ENCODE measurements at places on chromosomes 6 and 20.

GRCh38 chr6:5706124-5707033 is 300.3 kb downstream of the NRN1 start:
- H3K27me3 ChIP-seq = no peaks in the 10 kb centered on the region
- no peak overlapping the region for H3K27ac ChIP-seq
- peaks cover 2% of the 10 kb centered on the region for H3K36me3 ChIP-seq

GRCh38 chr20:20752712-20753111 is 40.3 kb upstream of the RALGAPA2 start:
- no peaks in the 10 kb centered on the region for H3K4me1 ChIP-seq
- H3K36me3 ChIP-seq = peaks cover 3% of the 10 kb centered on the region
- H3K27ac ChIP-seq = no peak overlapping the region
- DNase-seq = no peak
- H3K27me3 ChIP-seq = peaks cover 6% of the 10 kb centered on the region

DNA sequence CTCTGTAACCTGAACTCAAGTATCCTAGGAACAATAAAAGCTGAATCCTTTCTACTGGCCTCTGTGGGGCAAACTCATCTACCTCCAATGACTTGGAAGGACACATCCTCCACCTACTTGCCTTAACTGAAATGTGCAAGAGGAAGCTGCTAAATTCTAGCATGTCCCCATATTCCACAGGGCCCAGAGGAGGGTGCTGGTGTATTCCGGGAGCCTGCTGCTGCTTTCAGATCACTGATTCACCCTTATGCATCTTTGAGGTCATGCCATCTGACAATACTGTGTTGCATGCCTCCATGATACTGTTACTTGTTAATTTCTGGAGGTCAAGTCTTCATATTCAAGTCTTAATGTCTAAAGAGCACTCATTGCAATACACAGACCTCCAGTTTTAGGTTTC is 40.3 kb downstream of the LYRM4 start:
- H3K4me3 ChIP-seq = no peak overlapping the region
- peaks cover 2% of the 10 kb centered on the region for H3K36me3 ChIP-seq
- no peaks in the 10 kb centered on the region for H3K27me3 ChIP-seq
- no peak for DNase-seq

DNA sequence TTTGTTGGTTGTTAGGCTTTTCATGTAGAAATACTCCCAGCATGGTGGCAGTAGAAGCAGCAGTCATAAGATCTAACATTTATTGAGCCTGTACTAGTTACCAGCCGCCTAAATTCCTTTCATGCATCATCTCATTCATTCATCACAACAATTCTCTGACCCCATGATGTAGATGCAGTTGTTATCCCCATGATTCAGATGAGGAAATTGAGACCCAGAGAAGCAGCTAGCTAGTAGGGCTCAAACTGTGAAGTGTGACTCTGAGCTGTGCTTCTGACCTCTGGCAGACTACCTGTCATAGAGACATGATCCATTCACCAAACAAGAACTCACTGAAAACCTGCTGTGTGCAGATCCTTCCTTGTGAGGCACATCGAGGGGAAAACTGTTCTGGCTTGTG is 16.9 kb downstream of the RREB1 start:
- H3K27ac ChIP-seq = peak overlapping the region; percentile 6
- H3K36me3 ChIP-seq = peaks cover 12% of the 10 kb centered on the region
- H3K4me3 ChIP-seq = no peak overlapping the region
- DNase-seq = no peak

- H3K27me3 ChIP-seq = no peaks in the 10 kb centered on the region
- no peak for DNase-seq
- H3K36me3 ChIP-seq = no peaks in the 10 kb centered on the region
- no peak overlapping the region for H3K27ac ChIP-seq
Measured at GRCh38 chr6:42923666-42924065, 5.6 kb upstream of the CNPY3 start.

DNA sequence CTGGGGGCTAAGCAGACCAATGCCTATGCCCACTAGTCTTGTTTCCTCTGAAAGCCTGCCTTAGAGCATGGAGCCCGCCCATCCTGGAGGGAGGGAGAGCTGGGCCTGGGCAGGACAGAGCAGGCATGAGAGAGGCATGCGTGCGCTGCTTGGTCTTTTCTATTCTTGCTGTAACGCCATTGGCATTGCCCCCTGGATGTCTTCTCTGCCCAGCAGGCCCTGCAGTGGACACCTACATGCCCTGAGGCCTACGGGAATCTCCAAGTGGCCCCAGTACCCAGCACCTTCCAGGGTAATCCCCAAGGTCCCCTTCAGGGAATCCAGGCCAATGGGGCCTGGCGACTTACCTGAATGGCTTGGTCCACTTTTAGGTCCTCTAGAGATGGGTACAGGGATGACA is 8.9 kb downstream of the SDCBP2 start:
- H3K36me3 ChIP-seq = no peaks in the 10 kb centered on the region
- H3K4me1 ChIP-seq = no peaks in the 10 kb centered on the region

GRCh38 chr6:122530440-122531046 is 58.9 kb upstream of the SERINC1 start:
- no peak overlapping the region for H3K4me3 ChIP-seq
- no peaks in the 10 kb centered on the region for H3K27me3 ChIP-seq
- no peaks in the 10 kb centered on the region for H3K4me1 ChIP-seq
- H3K36me3 ChIP-seq = peaks cover 16% of the 10 kb centered on the region
- DNase-seq = peak; percentile 39

DNA sequence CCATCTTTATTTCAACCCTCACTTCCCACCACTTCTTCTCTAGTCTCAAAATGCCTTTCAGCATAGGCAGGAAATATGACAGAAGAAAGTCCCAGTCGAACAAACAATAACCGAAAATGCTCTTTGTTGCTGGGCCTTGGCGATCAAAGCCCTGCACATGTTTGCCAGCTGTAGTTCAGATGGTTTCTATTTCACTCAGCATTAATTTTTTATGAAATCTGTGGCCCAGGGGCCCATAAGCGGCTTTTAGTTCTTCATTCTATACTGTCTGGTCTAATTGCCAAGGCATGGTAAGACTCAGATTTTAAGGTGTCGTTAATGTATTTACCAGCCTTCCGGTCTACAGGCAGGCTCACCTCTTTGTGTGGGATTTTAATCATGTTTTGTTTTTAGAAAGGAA is 10.9 kb upstream of the F13A1 start:
- no peaks in the 10 kb centered on the region for H3K4me1 ChIP-seq
- H3K36me3 ChIP-seq = no peaks in the 10 kb centered on the region
- DNase-seq = no peak
- H3K4me3 ChIP-seq = no peak overlapping the region
- no peak overlapping the region for H3K27ac ChIP-seq
- H3K27me3 ChIP-seq = peaks cover 13% of the 10 kb centered on the region

GRCh38 chr6:7238900-7239589 is 74.0 kb downstream of the SSR1 start:
- peak; percentile 67 for DNase-seq
- H3K27ac ChIP-seq = peak overlapping the region; percentile 68
- H3K36me3 ChIP-seq = peaks cover 13% of the 10 kb centered on the region
- no peak overlapping the region for H3K4me3 ChIP-seq
- peaks cover 63% of the 10 kb centered on the region for H3K4me1 ChIP-seq

- H3K27ac ChIP-seq = no peak overlapping the region
- H3K4me3 ChIP-seq = no peak overlapping the region
- peaks cover 2% of the 10 kb centered on the region for H3K4me1 ChIP-seq
- H3K27me3 ChIP-seq = no peaks in the 10 kb centered on the region
- no peak for DNase-seq
Measured at GRCh38 chr6:91782802-91783201, 1195.9 kb upstream of the MAP3K7 start.

DNA sequence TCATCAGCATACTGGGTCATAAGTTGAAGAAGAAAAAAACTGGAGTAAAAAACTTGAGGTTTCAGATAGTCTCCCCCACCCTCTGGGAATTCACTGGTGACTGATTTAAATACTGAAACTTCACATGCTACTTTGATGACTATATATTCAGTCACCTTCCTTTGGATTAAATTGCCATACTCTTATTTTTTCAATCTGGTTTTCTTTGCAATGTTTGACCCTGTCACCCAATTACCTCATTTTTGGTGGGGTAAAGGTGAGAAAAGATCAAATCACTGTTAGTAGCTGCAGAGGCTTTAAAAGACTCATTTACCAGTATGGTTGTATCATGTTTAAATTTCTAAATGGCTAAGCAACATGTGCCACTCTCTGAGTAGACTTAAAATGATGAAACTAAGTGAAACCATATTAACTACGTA is 862.7 kb upstream of the FLRT3 start:
- H3K27me3 ChIP-seq = no peaks in the 10 kb centered on the region
- no peaks in the 10 kb centered on the region for H3K4me1 ChIP-seq
- no peak overlapping the region for H3K27ac ChIP-seq

- H3K36me3 ChIP-seq = no peaks in the 10 kb centered on the region
- no peak overlapping the region for H3K27ac ChIP-seq
Measured at GRCh38 chr6:19789100-19789803, 47.9 kb upstream of the ID4 start.

GRCh38 chr6:163536770-163537169 is 122.3 kb downstream of the QKI start:
- no peak overlapping the region for H3K4me3 ChIP-seq
- DNase-seq = no peak
- H3K36me3 ChIP-seq = peaks cover 7% of the 10 kb centered on the region
- peaks cover 13% of the 10 kb centered on the region for H3K4me1 ChIP-seq

DNA sequence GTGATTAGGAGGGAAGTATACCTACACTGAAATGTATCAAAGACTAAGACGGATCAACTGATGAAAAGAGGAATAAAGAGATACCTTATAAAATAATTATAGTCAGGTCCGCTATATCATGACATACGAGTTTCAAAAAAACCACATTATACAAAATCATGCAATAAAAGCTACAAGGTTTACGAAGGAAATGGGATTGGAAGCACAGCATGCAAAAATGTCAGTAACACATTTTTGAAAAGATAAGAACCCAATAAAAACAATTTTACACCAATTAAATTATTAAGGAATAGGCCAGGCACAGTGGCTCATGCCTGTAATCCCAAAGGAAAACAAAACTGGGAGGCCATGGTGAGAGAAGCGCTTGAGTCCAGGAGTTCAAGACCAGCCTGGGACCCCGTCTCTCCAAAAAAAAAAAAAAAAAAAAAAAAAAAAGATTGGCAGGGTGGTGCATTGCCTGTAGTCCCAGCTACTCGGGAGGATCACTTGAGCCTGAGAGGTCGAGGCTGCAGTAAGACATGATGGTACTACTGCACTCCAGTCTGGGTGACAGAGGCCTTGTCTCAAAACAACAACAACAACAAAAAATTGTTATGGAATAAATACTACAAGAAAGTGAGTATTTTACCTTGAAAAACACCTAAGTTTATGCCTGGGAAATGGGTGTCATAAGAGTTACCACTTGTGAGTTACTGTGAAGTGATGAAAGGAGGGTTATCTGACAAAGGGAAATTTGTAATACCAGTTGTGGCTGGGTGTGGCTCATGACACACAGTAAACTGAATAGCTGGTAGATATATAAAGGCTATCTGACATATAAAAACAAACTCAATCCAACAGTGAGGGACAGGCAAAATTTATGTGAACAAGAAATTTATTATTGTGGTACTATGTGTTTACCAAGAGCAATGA is 45.2 kb downstream of the RANBP9 start:
- no peaks in the 10 kb centered on the region for H3K27me3 ChIP-seq
- no peak overlapping the region for H3K4me3 ChIP-seq
- no peak for DNase-seq
- peaks cover 12% of the 10 kb centered on the region for H3K36me3 ChIP-seq

DNA sequence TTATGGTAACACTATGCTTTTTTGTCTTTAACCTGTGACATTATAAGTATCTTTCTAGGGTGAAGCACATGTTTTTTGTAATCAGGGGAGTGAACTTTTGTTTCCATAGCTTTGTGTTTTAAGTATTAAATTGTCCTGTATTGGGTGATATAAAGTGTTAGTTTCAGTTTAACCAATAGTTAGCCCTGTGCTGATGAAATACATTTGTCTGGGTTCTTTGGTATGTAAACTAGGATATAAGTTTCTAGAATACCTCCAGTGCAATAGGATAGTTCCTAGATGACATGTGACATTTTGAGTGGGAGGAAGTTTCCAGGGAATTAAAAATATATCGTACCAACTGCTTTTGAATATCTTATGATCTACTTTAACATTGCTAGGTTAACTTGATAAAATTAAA is 611.0 kb upstream of the MARCKS start:
- no peaks in the 10 kb centered on the region for H3K36me3 ChIP-seq
- DNase-seq = no peak

GRCh38 chr20:44761423-44761822 is 15.8 kb downstream of the KCNK15 start:
- no peaks in the 10 kb centered on the region for H3K4me1 ChIP-seq
- H3K27ac ChIP-seq = no peak overlapping the region
- H3K4me3 ChIP-seq = no peak overlapping the region
- DNase-seq = no peak

- DNase-seq = peak; percentile 51
- peaks cover 27% of the 10 kb centered on the region for H3K4me1 ChIP-seq
- H3K27ac ChIP-seq = peak overlapping the region; percentile 70
- H3K36me3 ChIP-seq = no peaks in the 10 kb centered on the region
- peak overlapping the region; percentile 72 for H3K4me3 ChIP-seq
Measured at GRCh38 chr6:87151781-87152525, 3.4 kb upstream of the ZNF292 start.

DNA sequence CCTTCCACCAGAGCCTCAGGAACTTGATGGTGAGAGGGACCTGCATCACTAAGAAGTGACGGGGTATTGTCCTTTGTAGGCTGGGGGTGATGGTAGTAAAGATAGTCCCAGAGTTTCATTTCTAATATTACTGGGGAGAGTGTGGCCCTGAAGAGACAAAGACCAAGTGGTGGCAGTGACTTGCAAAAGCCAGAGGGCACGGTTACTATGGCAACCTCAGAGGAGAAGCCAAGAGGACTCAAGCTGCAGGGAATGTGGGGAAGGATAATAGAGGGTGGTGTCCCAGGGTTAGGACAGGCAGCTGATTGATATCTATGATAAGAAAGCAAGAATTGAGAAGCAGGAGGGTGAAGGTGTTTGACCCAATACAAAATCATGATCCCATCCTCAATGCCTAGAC is 42.5 kb downstream of the HLA-G start:
- H3K27ac ChIP-seq = no peak overlapping the region
- H3K4me1 ChIP-seq = no peaks in the 10 kb centered on the region
- H3K36me3 ChIP-seq = no peaks in the 10 kb centered on the region
- no peak for DNase-seq

GRCh38 chr20:63490416-63490815 is 8.5 kb downstream of the EEF1A2 start:
- no peak overlapping the region for H3K4me3 ChIP-seq
- DNase-seq = no peak
- H3K27me3 ChIP-seq = peaks cover 26% of the 10 kb centered on the region
- H3K4me1 ChIP-seq = no peaks in the 10 kb centered on the region
- H3K36me3 ChIP-seq = no peaks in the 10 kb centered on the region
- H3K27ac ChIP-seq = no peak overlapping the region

GRCh38 chr6:15653581-15653980 is 9.2 kb downstream of the DTNBP1 start:
- no peak for DNase-seq
- H3K4me1 ChIP-seq = no peaks in the 10 kb centered on the region
- H3K27me3 ChIP-seq = no peaks in the 10 kb centered on the region

DNA sequence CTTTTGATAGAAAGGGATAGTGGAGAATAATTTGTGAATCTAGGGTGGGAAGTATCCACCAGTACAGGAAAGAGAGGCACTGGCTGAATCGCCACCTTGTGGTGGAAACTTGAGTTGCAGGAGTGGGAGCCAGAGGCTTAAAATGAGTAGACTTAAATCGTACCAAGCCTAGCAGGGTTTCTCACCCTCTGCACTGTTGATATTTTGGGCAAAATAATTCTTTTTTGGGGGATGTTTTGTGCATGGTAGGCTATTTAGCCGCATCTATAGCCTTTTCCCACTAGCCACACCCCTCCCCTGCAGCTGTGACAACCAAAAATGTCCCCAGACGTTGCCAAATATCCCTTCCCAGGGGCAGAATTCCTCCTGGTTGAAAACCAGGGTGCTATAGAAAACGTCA is 119.1 kb downstream of the DHX35 start:
- DNase-seq = peak; percentile 75
- H3K27ac ChIP-seq = no peak overlapping the region
- H3K36me3 ChIP-seq = no peaks in the 10 kb centered on the region

Measured in progenitor cell of endocrine pancreas (in vitro differentiated cells).